ENCODE measurements at places on chromosomes 1 and 21. TPM values are rescaled to one million over a fixed set of nuclear protein-coding genes. Genes with fewer than 3 reads are reported as not detected.
A peak's percentile ranks its signal among the peaks of the same experiment; 100 is the strongest.

DNA sequence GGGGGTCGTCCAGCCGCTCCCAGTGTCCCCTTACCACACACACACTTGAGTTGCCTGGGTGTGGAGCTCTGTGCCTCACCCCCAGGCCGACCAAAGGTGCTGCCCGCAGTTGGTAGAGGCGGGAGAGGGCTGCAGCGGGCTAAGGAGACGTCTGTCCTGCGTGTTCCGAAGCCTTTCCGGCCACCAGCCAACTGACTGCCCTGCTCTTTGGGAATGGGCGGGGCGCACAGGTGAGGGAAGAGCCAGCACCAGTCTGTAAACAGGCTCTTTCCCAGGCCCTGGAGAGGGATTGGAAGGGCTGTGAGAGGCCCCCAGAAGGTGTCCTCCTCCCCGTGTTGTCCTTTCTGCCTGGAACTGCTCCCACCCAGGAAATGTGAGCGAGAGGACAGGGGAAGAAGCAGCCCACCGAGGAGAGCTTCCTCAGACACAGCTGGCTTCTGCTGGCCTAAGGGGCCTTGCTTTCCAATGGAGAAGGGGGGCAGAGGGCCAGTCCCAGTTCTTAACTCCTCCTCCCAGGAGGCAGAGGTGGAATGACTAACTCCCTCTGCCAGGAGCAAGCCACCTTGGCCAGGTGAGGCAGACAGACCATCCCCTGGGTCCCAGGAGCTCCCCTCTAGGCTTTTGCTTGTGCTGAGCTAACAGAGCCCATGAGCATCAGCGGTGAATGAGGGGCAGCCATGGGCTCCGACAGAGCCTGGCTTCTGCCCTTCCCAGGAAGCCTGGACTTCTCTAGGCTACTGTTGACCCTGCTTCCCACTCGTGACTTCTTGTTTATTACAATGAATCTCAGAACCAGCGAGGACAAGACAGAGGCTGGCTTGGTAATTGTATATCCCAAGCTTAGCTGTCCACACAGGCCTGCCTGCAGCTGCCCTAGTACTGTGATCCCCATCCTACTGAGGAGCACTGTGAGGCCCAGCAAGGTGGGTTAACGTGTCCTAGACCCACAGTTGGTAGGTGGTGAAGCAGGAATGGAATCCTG, 158.1 kb upstream of the COA6 start:
- H3K36me3 ChIP-seq, result no peaks in the 10 kb centered on the region
- DNase-seq, result peak; percentile 74
- peak overlapping the region; percentile 20 for H3K27ac ChIP-seq
- no peaks in the 10 kb centered on the region for H3K4me1 ChIP-seq

Gene ZSWIM5
- 18.6 TPM for total RNA-seq

- H3K4me1 ChIP-seq, result no peaks in the 10 kb centered on the region
- no peaks in the 10 kb centered on the region for H3K36me3 ChIP-seq
- H3K27me3 ChIP-seq, result no peaks in the 10 kb centered on the region
- H3K27ac ChIP-seq, result peak overlapping the region; percentile 49
Observed at GRCh38 chr21:38788275-38788905, 17.3 kb upstream of the ETS2 start.

GRCh38 chr21:44383216-44383615, 29.8 kb downstream of the TRPM2 start:
- DNase-seq, result no peak
- no peak overlapping the region for H3K27ac ChIP-seq
- no peak overlapping the region for H3K4me3 ChIP-seq
- peaks cover 3% of the 10 kb centered on the region for H3K27me3 ChIP-seq

DNA sequence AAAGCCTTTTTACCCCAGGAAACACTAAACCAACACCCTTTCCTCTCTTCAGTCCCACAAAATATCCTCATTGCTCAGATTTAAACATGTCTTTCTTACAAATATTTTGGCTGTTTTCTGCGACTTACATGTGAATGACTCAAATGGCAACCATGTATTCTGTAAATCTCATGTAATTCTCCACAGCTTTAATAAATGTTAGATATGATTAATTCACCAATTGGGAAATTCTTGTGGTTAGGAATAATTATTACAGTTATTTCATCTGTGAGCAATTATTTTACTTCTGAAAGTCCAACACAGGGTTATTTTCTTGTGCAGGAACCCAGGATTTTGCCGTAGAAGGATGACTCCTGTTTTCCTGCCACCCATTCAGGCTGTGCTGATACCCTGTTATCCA, 431.5 kb downstream of the LMO4 start:
- H3K27me3 ChIP-seq, result no peaks in the 10 kb centered on the region
- H3K4me3 ChIP-seq, result no peak overlapping the region
- H3K4me1 ChIP-seq, result no peaks in the 10 kb centered on the region
- H3K36me3 ChIP-seq, result no peaks in the 10 kb centered on the region
- DNase-seq, result no peak
- H3K27ac ChIP-seq, result no peak overlapping the region

Gene PAQR6
- total RNA-seq, result 8.6 TPM

Data from prostate gland (tissue), 2 donors.